ENCODE measurements at places on chromosomes 4 and X.
A peak's percentile ranks its signal among the peaks of the same experiment; 100 is the strongest.

DNA sequence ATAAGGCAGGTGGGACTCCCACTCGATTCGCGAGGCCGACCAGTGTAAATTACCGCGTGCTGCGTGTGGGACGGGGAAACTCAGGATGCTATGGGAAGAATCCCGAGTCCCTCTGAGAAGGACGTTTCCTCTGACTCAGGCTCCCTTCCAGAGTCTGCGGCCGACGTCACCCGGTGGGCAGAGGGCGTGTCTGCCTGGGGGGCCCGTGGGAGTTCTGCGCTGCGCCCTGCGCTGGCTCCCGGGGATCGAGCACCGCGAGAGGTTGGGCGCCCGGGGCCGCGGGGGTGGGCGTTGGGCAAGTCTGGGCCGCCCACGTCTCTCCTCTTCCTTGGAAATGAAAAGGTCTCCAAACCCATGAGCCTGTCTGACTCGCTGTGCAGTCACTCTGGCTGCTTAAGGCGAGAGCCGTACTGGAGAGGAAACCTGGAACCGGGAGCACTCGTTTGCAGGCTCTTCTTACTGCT is 568 bp downstream of the NIPAL1 start:
- no peak for DNase-seq

- no peak for DNase-seq
These were observed 151.1 kb upstream of the MAMLD1 start for GRCh38 chrX:150211988-150212387.

GRCh38 chr4:95272036-95272435 is 276.7 kb downstream of the UNC5C start:
- no peak for DNase-seq

DNA sequence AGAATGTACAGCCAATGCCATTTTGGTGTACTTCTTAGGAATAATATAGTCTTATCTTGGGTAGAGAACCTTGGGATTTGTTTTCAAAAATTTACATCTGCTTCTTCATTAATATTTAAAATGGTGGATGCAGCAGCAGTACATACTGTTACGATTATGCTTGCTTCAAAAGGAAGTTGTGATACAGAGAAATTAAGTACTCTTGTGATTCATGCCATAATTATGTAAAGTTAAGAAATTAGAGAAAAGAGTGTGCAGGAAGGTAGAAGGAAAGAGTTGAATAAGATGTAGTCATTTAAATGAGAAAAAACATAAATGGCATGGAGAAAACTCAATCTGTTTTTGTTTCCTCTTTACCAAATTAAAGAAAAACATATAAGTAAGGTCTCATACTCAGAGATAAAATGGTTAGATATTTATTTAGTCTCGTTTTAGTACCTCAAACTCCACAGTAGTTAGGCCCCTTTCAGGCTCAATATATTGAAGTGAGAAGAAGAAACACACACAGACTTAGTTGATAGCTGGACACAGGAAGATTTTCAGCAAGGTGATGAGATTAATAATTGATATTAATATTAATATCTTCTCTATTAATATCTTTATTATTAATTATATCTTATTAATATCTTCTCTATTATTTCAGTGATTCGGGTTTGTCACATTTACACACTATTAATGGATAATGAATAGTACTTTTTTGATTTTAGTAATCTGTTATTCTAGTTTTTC is 70.1 kb upstream of the HPGD start:
- no peak for DNase-seq

GRCh38 chr4:38105475-38106220 is 145.4 kb downstream of the PTTG2 start:
- no peak for DNase-seq

- no peak for DNase-seq
These were observed 474.4 kb downstream of the C4orf33 start for GRCh38 chr4:129570326-129570725.

- no peak for DNase-seq
These were observed 59.8 kb downstream of the CASK start for GRCh38 chrX:41863343-41864203.

- DNase-seq, result no peak
These were observed 13.6 kb downstream of the DHX15 start for GRCh38 chr4:24570574-24571236.

- DNase-seq, result no peak
These were observed 183.5 kb upstream of the GPC4 start for GRCh38 chrX:133598601-133599335.

DNA sequence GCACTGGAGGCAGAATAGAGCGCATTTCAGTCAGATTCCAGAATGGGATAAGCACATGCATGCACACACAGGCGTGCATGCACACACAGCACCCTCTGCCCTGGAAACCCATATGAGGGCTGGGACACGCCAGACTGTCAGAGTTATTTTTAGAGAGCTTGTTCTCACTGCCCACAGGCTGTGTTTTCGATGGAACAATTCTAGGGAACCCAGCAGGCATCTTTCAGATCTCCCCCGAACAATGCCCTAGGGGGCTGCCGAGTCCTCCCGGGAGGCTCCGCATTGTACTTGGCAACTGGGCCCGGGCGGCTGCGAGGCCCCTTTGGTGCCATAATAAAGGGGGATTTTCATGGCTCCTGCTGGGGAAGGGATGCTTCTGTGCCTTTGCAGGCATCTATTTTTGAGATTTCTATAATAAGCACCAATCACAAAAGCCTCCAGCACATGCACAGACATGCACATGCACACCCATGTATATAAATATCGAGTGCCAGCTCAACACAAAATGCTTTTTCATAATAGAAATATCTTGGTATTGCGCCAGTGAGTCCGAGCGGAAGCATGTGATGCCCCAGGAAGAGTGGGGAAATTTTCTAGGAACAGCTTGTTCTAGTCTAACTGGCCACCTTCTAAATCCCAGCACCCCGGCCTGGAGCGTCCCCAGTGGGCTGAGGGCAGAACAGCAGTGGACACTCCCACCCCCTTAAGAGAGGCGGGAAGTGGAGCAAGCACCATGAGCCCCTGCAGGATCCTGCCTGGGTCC is 88.5 kb downstream of the PHKA2 start:
- DNase-seq, result no peak

DNA sequence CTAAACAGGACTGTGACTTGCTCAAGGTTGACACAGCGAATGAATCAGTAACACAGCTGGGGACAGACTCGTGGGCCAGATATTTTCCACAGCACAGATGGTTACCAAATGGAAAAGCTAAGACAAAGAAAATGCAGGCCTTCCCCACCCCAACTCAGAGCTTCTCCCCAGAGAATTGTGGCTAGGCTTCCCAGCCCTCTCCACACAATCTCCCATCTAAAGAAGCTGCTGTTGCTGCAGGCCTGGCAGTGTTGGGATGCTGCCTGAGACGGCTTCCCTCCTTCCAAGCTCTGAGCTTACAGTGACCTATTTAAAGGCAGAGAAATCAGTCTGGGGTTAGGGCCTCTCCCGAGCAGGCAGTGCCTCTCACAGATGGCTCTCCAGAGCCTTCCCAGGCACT is 46.5 kb upstream of the PGRMC1 start:
- DNase-seq, result peak; percentile 4

DNA sequence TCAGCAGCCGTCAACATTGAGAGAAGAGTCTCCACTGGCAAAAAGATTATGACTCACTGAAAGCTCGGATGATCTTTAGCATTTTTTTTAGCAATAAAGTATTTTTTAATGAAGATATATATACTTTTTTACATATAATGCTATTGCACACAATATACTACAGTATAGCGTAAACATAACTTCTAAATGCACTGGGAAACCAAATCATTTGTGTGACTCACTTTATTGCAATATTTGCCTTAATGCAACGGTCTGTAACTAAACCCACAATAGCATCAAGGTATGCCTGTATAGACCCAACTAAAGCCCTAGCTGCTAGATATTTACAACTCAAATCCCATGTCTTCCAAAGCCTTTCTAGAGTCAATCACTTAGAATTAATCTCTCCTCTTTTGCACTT is 52.3 kb upstream of the EDNRA start:
- no peak for DNase-seq

DNA sequence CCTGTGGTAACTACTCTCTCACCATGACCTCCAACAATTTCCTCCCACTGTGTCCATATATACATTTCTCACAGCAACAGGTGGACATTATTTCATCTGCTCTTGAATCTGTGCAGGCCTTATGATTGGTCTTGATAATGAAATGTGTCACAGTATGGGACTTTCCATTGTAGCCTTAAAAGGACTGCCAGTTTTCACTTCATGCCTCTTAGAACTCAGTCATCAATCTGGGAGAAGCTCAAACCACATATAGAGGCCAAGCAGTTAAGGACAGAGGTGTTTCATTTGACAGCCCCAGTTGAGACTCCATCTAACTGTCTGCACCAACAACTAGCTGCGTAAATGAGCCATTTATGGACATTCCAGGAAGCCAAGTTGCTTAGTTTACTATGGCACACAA is 1534.8 kb downstream of the ARAP2 start:
- no peak for DNase-seq

DNA sequence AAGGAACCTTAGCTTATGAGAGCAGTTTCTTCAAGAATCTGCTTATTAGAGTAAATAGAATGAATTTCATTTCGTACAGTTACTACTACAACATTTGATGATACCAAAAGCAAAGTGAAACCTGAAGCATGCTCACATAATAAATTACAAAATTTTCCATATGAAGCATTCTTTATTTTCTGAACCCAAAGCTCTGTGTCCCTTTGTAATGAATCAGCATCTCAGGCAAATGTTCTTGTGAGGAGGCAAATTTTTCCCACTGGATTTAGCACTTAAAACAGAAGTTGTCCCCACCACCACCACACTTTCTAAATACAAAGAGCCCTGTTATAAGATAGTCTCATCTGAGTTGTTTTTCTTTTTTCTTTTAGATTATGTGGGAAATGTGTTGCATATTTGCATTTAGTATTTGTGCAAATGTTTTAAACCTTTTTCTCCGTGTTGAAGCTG is 70.7 kb upstream of the NFKB1 start:
- DNase-seq, result peak; percentile 26

- no peak for DNase-seq
These were observed 8.1 kb upstream of the TBC1D1 start for GRCh38 chr4:37882665-37883296.

DNA sequence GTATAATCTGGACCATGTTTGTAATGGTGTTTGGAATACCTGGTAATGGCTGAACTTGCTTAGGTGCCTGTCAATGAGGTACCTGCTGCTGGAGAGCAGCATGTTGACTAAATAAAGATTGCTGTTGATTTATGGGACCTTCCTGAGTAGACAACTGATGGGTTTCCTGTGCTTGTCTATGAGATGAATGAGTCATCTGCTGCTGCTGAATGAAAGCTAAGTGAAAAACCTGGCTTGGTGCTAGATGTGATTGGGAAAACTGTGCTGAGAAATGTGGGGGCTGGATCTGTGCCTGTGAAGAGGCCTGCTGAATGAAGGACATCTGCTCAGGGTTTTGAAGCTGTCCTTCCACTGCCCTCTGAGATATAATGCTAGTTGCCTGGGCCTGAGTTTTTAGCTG is 69.6 kb downstream of the WNK3 start:
- DNase-seq, result no peak

- DNase-seq, result no peak
These were observed at the start of gene F8 for GRCh38 chrX:155022585-155022984. Gene F8, minus strand, starts transcription at chrX:155022723. Its CDS starts 171 bp downstream, at chrX:155022552.

DNA sequence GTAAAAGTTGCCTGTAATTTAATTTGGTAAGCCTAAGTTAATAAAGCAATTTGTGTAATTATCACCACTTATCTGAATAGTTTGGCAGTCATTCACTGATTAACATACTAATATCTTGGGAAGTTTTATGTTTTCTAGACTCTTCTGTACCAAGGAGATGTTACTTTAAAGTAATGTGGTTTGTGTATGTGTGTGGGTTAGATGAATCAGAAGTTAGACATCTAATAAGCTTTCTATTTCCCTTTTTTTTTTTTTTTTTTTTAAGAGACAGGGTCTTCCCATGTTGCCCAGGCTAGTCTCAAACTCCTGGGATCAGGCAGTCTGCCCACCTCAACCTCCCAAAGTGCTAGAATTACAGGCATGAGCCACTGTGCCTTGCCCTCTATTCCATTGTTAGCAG is 5.3 kb downstream of the SLAIN2 start:
- no peak for DNase-seq

- DNase-seq, result no peak
These were observed 979 bp downstream of the RP2 start for GRCh38 chrX:46837558-46838485.

GRCh38 chr4:60201052-60201673 is 999.0 kb upstream of the ADGRL3 start:
- no peak for DNase-seq

- no peak for DNase-seq
These were observed 44.8 kb upstream of the NSG1 start for GRCh38 chr4:4341861-4342650.

DNA sequence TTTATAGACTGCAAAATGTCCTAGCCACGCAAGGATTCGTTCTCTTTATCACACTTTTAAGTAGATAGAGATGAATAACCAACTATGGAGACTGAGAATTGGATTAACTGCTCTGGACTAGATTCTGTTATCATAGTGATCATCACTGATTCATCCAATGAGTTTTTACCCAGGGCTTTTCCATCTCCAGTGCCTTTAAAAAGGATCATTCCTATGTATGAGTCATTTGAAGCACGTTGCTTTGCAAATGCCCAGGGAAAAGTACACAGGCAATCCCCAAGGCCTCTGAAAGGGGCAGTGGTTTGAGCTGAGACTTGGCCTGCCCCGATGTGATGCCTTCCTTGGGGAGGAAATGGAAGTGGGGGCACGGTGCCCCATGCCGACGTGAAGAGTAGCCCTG is 122.7 kb upstream of the PSAPL1 start:
- no peak for DNase-seq

DNA sequence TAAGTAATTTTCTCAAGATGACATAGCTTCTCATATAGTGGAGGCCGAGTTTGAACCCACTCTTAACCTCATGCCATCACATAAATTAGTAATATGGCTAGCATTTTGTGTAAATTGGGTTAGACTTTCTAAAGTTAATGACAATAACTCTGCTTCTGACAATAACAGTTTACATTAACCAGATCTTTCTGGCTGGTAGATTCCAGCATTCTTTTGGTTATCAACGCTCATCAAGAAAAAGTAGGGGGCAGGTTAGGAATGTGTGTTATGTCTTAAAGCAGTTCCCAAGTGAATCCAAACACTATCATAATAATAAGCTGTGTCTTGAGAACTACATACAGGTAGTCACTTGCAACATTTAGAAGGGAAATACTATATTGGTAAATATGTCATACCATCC is 162.5 kb downstream of the PRDM5 start:
- DNase-seq, result no peak

- no peak for DNase-seq
These were observed 50.7 kb downstream of the SNX12 start for GRCh38 chrX:71017396-71017939.

- DNase-seq, result no peak
These were observed 138.9 kb downstream of the SOWAHB start for GRCh38 chr4:76758996-76759395.
